Karpas-422 (cell line): ENCODE measurements at places on chromosomes 12 and 14. TPM values are rescaled to one million over a fixed set of nuclear protein-coding genes. Genes with fewer than 3 reads are reported as not detected.

Gene TXNDC16
- total RNA-seq, result 7.6 and 20.6 TPM in 2 replicates

Gene MTA1
- 94.6 and 204 TPM in 2 replicates for total RNA-seq

Gene DPY19L2
- not detected in 2 replicates for total RNA-seq

GRCh38 chr14:93949511-93950075 lies 22.4 kb downstream of the FAM181A start:
- no peak for DNase-seq

DNA sequence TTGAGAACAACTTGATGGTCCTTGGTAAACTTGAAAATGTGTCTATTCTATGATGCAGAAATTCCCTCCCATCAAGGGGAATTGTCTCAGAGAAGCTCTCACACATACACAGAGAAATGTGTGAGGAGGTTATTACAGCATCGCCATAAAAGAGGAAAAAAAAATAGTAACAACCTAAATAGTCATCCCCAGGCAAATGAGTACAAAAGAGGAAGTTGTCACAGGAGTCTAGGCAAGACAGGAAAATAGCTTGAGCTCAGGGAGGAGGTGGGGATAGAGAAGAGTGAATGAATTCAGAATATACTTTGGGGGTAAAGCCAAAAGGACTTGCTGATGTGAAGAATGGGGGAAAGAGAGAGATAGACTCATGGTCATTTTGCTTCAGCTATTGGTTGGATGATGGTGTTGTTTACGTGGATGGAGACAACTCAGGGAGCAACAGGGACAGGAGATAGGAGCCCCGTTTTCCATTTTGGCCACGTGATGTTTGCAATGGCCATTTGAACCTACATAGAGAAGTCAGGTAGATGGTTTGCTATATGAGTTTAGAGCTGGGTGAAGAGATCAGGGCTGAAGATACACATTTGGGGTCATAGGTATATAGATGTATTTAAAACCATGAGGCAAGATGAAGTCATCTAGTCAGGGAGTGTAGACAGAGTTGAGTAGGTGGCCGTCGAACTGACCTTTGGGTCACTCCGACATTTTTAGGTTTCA lies 20.3 kb downstream of the LRRC74A start:
- DNase-seq, result peak; percentile 70

GRCh38 chr14:23209651-23210423 lies 26.4 kb upstream of the SLC7A8 start:
- DNase-seq, result no peak

- no peak for DNase-seq
Observed at GRCh38 chr14:34198096-34198495, 247.2 kb upstream of the EGLN3 start.

DNA sequence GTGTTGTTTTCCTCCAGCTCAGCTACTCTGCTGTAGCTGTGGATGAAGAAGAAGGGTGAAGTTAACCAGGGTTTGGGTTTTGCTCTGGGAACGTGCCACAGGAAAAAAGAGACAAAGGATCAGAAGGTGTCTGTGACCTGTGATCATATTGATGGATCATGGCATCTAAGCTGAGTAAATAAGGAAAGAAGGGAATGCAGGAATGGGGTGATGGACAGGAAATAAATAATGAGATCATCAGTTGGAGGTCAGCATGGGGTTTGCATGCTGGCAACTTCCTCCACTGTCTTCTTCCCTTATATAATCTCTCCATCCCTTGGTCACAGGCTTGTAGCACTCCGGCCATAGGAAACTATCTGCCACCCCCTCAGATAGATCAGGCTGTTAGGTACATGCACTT lies 430.3 kb upstream of the PDE3A start:
- DNase-seq, result no peak

GRCh38 chr12:111766608-111767361 lies at the start of gene ALDH2:
TSS of gene ALDH2 (plus strand) at chr12:111766933. CDS start at chr12:111766983, 50 bp downstream.
- DNase-seq, result peak; percentile 94

DNA sequence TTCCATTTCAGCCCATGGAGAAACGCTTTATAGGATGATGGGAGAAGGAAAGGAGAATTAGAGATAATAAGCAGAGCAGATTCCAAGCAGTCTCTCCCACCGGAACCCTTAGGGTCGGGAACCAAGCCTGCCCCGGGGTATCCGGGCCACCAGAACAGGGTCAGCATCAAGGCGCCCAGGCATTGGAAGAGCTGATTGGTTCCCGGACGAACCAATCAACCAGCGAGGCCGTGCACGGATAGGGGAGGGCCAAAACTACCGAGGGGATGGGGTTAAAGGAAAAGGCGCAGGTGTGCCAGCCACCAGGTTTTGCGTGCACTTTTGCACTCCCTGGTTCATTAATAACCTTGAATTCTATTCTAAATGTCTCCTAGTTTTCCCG lies 1.7 kb downstream of the PPM1H start:
- no peak for DNase-seq

GRCh38 chr12:20404576-20405346 lies 36.4 kb downstream of the PDE3A start:
- peak; percentile 53 for DNase-seq

- DNase-seq, result no peak
Observed at GRCh38 chr12:52253391-52254179, 20.5 kb downstream of the KRT7 start.
